ENCODE measurements at places on chromosomes 7 and 10.

DNA sequence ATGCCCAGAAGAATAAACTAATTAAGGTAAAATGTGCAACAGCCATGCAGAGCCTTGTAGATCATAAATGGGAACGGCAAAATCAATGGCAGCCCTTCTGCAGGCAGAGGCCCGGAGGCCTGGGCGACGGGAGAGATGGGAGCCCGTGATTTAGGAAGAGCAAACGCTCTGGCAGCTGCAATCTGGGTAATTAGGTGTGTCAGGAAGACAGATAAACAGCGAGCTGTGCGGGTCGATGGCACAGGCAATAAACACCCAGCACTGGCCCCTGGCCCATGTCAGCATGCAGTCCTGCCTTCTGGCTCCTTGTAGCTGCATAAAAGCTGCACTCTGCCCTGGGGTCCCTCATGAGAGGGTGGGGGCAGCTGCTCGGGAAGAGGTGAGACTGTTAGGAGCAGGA is 78.0 kb downstream of the GOLGA7B start:
- DNase-seq, result no peak

DNA sequence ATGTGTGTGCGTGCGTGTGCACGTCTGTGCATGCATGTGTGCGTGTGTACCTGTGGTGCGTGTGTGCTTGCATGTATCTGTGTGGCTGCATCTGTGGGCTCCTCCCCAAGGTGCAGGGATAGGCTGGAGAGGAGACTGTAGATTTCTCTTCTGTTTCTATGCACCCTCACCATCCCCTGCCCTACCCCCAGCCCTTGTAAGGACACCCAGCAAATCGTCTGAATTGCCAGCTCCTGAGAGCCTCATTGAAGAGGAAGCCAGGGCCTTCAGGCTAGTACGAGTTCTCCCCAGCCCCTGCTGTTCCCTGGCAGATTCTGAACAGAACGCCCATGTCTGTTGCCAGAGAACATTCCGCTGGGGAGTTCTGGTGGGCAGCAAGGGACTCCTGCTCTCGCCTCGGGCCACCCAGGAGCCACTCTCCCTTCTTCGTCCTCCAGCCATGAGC is 17.0 kb upstream of the TRIM8 start:
- no peak for DNase-seq

GRCh38 chr7:69603351-69603750 is 5.1 kb downstream of the AUTS2 start:
- no peak for DNase-seq

DNA sequence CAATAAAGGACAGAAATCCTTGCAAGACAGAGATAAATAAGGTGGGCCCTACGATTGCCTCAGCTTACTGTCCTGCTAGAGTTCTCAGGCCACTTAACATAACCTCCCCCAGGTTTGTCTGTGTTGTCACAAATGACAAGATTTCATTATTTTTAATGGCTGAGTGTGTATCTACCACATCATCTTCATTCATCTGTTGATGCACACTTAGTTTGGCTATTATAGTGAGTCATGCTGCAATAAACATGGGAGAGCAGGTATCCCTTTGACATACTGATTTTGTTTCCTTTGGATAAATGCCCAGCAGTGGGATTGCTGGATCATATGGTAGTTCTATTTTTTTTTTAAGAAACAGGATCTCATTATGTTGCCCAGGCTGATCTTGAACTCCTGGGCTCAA is 60.6 kb downstream of the PRTFDC1 start:
- peak; percentile 52 for DNase-seq

DNA sequence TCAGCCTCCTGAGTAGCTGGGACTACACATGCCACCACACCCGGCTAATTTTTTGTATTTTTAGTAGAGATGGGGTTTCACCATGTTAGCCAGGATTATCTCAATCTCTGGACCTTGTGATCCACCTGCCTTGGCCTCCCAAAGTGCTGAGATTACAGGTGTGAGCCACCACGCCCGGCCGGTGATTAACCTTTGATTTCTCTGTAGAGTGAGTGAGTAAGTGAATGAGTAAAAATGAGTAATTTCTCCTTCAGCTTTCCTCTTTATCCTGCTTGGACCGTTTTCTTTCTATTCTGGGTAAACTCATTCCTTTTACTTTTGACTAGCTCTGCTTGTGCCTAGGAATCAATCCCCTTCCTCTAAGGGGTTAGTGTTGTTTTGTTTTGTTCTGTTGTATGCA is 36.8 kb downstream of the ST7 start:
- no peak for DNase-seq

GRCh38 chr10:46323176-46323575 is 36.4 kb downstream of the ANTXRL start:
- no peak for DNase-seq

- no peak for DNase-seq
Measured at GRCh38 chr7:55441774-55442522, 76.8 kb downstream of the LANCL2 start.

- no peak for DNase-seq
Measured at GRCh38 chr7:144074374-144074773, 4.8 kb downstream of the OR2A25 start.

- no peak for DNase-seq
Measured at GRCh38 chr7:150956395-150957132, 21.6 kb downstream of the KCNH2 start.

GRCh38 chr7:116834815-116835504 is 27.4 kb upstream of the CAPZA2 start:
- DNase-seq, result peak; percentile 69

DNA sequence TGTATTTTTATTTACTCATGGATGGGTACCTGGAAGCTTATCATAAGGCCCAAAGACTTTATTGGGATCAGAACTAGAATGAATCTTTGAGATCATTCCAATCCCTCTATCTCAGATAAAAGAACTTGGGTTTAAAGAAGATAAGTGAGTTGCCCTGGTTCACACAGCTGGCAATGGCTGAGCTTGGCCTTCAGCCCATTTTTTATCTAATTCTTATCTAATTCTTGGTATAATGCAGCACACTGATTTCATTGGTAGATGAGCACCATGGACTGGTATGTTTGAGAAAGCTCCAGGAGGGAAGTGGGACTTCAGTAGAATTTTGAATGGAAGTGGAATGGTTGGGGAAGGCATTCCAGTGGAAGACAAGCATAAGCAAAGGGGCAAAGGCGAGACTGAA is 558.9 kb downstream of the REEP3 start:
- no peak for DNase-seq

All from epithelial cell of prostate (primary cell).